Stimulated activated CD4-positive, alpha-beta T cell treated with anti-CD3 and anti-CD28 coated beads, Interleukin-4, amount 100 ng/mL, for 1 hour (primary cell): ENCODE measurements at places on chromosomes 4 and X.

- DNase-seq: no peak
Measured at GRCh38 chrX:136168929-136169735, 21.8 kb downstream of the FHL1 start.

DNA sequence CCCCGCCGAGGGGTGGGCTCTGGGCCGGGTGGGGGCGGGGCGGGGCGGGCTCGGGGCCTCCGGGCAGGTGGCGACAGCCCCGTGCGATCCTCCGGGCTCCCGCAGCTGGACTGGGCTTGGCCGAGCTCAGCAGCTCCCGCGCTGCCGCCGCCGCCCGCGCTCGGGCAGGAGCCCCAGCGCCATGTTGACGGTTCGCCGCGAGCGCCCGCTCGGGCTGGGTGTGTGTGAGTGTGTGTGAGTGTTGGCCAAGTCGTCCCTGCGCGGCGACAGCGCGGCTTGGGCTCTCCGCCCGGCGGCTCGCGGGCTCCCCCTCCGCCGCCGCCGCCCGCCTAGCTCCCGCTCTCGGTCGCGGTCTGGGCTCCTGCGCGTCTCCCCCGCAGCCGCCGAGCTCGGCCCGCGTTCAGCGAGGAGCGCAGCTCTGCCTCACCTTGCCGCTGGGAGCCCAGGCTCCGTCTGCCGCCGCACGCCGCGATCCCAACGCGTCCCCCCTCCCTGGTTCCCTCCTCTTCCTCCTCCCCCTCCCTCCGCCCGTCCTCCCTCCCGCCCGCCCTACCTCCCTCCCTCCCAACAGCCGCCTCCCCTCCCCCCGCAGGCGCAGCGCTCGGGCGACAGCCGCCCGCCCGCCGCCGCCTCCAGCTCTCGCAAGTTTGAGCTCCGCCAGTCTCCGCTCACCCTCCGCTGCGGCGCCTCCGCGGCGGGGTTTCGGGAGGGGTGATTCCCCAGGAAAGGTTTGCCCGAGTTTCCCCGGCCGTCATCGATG is at the start of gene BCOR:
Gene BCOR, minus strand, starts transcription at position 455 of the 760 bp plus-strand sequence. CDS start 20,029 bp downstream, outside the sequence.
- peak; percentile 78 for DNase-seq

- DNase-seq: no peak
Measured at GRCh38 chr4:94352996-94353395, 10.4 kb upstream of the HPGDS start.

- DNase-seq: no peak
Measured at GRCh38 chrX:40705658-40706312, 29.6 kb downstream of the MED14 start.

GRCh38 chrX:30577362-30577991 is at the start of gene TASL:
Gene TASL, minus strand, starts transcription at chrX:30577766. Its CDS starts 17,411 bp downstream, at chrX:30560355.
- peak; percentile 16 for DNase-seq

GRCh38 chr4:152935143-152935542 is 980 bp upstream of the FHDC1 start:
- DNase-seq: no peak

DNA sequence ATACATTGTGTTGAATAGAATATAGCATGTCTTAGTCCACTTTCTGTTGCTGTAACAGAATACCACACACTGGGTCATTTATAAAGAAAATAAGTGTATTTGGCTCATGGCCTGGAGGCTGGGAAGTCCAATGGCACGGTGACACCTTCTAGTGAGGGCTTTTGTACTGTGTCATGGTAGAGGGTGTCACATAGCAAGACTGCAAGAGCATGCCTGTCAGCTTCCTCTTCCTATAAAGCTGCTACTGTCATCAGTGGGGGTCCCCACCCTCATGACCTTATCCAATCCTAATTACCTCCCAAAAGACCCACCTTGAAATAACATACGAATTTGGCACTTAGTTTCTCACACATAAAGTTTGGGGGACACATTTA is 193.2 kb downstream of the PTTG2 start:
- no peak for DNase-seq

DNA sequence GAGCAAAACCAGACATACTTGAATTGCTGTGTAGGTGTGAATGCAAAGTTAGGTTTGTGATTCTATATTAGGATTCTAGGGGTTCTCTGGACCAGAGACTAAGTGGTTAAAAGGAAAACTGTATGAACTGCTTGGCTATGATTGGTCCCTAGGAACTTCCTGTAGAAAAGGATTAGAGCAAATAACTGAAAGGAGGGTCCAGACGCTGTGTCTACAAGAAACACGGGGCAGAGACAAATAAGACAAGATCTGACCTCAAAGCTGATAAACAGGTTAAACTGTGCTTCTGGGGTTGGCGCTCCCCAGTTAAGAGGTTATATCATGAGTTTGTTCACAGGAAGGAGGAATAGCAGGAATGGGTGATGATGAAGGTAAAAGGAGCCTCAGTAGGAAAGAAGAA is 183.6 kb downstream of the MGST2 start:
- no peak for DNase-seq
